Transverse colon (tissue), 4 donors: ENCODE measurements at places on chromosomes 7 and 10. TPM values are rescaled to one million over a fixed set of nuclear protein-coding genes. Genes with fewer than 3 reads are reported as not detected.

GTF2IRD1 gene
- 12.7 TPM for total RNA-seq

SPDYE3 gene
- not detected for total RNA-seq

OR2A12 gene
- total RNA-seq, result not detected

DNA sequence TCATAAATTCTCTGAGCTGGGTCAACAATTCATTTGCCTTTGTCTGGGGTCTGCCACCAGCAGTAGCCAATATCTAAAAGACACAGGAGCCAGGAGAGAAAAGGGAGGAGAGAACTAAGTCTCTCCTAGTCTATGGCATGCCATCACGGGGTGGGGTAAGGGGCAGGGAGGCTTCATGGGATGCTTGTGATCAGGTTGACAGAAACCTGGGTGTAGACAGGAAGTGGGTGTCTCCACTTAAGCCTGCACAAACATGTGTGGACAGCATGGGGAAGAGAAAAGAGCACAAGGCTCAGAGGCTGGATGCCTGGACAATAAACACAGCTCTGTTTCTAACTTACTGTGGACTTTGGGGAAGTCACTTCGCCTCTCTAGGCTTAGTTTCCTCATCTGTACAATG, 11.5 kb upstream of the C10orf53 start:
- no peak for DNase-seq

- DNase-seq, result no peak
Observed at GRCh38 chr7:142870147-142870559, 15.3 kb downstream of the EPHB6 start.

- peak; percentile 59 for DNase-seq
Observed at GRCh38 chr10:100969187-100970075, at the start of gene SEMA4G. Gene SEMA4G (plus strand): TSS chr10:100969504. CDS start chr10:100972913, 3,409 bp downstream.
